ENCODE measurements at places on chromosomes 6 and 20. TPM values are rescaled to one million over a fixed set of nuclear protein-coding genes. Genes with fewer than 3 reads are reported as not detected.

- no peaks in the 10 kb centered on the region for H3K27me3 ChIP-seq
- no peak overlapping the region for H3K4me3 ChIP-seq
- peaks cover 12% of the 10 kb centered on the region for H3K4me1 ChIP-seq
Observed at GRCh38 chr20:61385296-61385695, 133.2 kb downstream of the CDH4 start.

- DNase-seq: no peak
- no peak overlapping the region for H3K4me3 ChIP-seq
- H3K27ac ChIP-seq: no peak overlapping the region
- H3K4me1 ChIP-seq: no peaks in the 10 kb centered on the region
Observed at GRCh38 chr20:6348908-6349307, 226.1 kb upstream of the FERMT1 start.

GRCh38 chr6:144314003-144314485, 28.9 kb downstream of the UTRN start:
- no peak for DNase-seq
- H3K4me3 ChIP-seq: no peak overlapping the region
- H3K27ac ChIP-seq: no peak overlapping the region

DNA sequence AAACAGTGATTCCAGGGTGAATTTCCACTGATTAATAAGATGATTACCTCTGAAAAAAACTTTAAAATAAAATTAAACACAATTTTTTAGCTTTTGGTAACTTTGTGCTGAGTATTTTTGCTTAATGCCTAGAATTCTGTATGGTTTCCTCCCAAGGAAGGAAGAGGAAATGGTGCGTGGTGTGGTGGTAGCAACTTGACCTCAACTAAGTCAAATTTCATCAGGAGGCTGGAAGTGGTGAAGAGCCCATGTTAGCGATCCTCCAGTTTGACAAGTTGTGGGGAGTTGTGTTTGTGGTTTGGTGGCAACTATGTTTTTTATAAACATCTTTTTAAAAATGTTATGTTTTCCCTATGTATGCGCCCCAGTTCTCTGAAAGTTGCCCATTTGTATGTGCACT, 5.0 kb upstream of the RTF2 start:
- H3K36me3 ChIP-seq: no peaks in the 10 kb centered on the region
- no peaks in the 10 kb centered on the region for H3K4me1 ChIP-seq
- H3K27ac ChIP-seq: no peak overlapping the region
- no peak for DNase-seq
- peaks cover 24% of the 10 kb centered on the region for H3K27me3 ChIP-seq

- no peak overlapping the region for H3K4me3 ChIP-seq
- H3K27me3 ChIP-seq: peaks cover 17% of the 10 kb centered on the region
- H3K36me3 ChIP-seq: no peaks in the 10 kb centered on the region
- no peak overlapping the region for H3K27ac ChIP-seq
- DNase-seq: no peak
- H3K4me1 ChIP-seq: no peaks in the 10 kb centered on the region
Observed at GRCh38 chr6:117050301-117050700, 173.3 kb downstream of the RFX6 start.

- no peaks in the 10 kb centered on the region for H3K36me3 ChIP-seq
- no peaks in the 10 kb centered on the region for H3K27me3 ChIP-seq
- H3K4me1 ChIP-seq: peaks cover 7% of the 10 kb centered on the region
- DNase-seq: no peak
- no peak overlapping the region for H3K27ac ChIP-seq
Observed at GRCh38 chr6:121451250-121451649, 15.8 kb downstream of the GJA1 start.

DNA sequence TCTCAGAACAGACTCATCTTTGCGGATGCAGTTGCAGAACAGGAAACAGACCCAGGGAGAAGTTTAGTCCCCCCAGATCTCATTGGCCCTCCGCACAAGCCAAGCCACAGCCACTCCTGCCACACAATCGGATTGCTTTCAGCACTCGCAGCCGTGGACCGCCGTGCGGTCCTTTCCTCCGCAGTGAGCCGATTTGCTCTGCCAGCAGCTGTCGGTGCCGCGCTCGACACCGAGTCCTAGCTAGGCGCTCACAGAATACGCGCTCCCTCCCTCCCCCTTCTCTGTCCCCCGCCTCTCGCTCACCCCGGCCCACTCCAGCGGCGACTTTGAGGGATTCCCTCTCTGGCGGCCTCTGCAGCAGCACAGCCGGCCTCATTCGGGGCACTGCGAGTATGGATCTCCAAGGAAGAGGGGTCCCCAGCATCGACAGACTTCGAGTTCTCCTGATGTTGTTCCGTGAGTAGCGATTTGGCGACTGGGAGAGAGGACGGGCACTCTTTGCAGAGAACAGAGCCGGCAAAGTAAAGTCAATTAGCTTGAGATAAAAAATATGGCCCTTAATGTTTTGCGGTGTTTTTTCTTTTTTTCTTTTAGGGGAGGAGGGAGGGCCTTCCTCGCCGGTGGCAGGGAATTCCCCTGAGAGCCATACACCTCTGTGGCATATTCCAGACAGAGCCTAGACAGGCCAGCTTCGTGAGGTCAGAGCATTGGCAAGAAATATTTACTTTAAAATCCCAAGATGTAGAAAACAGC, at the start of gene LAMP5:
Gene LAMP5 (plus strand): TSS at position 130 of the 753 bp plus-strand sequence. CDS start 263 bp downstream, at position 393.
- no peaks in the 10 kb centered on the region for H3K36me3 ChIP-seq
- no peak within 1 kb of the TSS for H3K27ac ChIP-seq
- H3K4me3 ChIP-seq: no peak within 1 kb of the TSS
- H3K27me3 ChIP-seq: no peaks in the 10 kb centered on the region
- no peaks in the 10 kb centered on the region for H3K4me1 ChIP-seq
- no peak for DNase-seq

GRCh38 chr6:122894791-122895190, 101.2 kb upstream of the CLVS2 start:
- H3K27ac ChIP-seq: no peak overlapping the region
- H3K4me3 ChIP-seq: no peak overlapping the region
- no peaks in the 10 kb centered on the region for H3K27me3 ChIP-seq

- no peak for DNase-seq
- no peak overlapping the region for H3K27ac ChIP-seq
- peaks cover 15% of the 10 kb centered on the region for H3K4me1 ChIP-seq
Observed at GRCh38 chr6:129183187-129183591, 300.3 kb downstream of the LAMA2 start.

DNA sequence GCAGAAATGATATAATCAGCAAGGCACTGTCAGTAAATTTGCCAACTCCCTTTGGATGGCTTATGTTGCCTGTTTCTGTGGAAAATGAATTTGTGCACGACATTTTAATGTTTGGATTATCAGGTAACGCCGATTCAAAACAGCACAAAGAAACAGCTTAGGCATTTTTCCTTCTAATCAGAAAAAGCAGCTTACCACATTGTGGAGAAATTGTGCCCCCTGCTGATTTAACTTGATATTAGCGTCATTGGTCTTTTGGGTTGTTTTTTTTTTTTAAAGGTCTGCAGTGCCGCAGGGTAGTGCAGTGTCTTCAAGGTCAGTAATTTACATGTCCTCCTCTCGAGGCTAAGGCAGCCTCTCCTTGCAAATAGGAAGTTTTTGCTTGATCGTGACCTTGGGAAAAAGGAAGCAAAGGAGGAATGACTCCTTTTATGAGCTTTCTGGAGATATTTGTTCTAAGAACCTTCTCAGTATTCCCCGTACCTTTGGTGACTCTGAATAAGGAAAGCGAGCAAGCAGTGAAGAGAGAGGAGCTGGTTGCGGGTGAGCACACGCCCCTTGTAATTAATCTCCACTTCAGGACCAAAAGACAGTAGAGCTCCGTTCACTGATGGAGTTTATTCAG, 79.1 kb downstream of the ELOVL4 start:
- no peak overlapping the region for H3K27ac ChIP-seq
- H3K27me3 ChIP-seq: no peaks in the 10 kb centered on the region
- H3K4me1 ChIP-seq: peaks cover 19% of the 10 kb centered on the region
- no peaks in the 10 kb centered on the region for H3K36me3 ChIP-seq
- H3K4me3 ChIP-seq: no peak overlapping the region

DNA sequence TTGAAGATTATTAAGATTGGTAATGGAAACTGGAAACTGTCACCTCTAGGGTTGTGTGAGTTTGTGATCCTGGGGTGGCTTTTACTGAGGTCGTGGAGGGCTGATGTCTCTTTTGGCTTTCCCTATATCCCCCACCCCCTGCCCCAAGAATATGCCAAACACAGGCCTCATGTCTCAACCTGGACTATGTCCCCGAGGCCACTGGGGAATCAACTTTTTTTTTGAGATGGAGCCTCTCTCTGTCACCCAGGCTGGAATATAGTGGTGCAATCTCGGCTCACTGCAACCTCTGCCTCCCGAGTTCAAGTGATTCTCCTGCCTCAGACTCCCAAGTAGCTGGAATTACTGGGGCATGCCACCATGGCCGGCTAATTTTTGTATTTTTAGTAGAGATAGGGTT, 83.3 kb upstream of the RALGAPA2 start:
- H3K27me3 ChIP-seq: no peaks in the 10 kb centered on the region
- H3K4me1 ChIP-seq: peaks cover 24% of the 10 kb centered on the region
- no peak for DNase-seq
- H3K4me3 ChIP-seq: no peak overlapping the region
- H3K27ac ChIP-seq: no peak overlapping the region

DNA sequence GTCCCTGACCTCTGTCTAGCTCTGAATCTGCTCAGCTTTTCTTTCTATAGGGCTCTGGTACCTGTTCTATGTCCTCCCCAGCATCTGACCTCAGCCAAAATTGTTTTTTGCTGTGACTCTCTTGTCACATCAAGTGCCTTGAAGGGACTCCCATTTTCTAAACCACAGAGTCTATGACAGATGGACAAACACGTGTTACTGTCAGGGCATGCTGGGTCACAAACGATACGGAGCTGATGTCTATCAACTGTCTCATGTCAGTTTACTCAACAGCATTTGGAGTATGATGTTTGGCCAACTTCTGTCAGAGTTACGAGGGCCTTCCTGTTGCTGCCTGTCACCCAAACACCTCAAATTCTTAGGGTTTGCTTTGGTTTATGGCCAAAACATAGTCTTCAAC, 20.5 kb downstream of the ID4 start:
- no peak overlapping the region for H3K4me3 ChIP-seq
- no peaks in the 10 kb centered on the region for H3K36me3 ChIP-seq
- H3K27me3 ChIP-seq: peaks cover 30% of the 10 kb centered on the region
- peak overlapping the region; percentile 59 for H3K27ac ChIP-seq
- H3K4me1 ChIP-seq: no peaks in the 10 kb centered on the region

GRCh38 chr6:105184921-105185320, 5.1 kb upstream of the POPDC3 start:
- DNase-seq: peak; percentile 37
- H3K4me1 ChIP-seq: peaks cover 5% of the 10 kb centered on the region
- no peaks in the 10 kb centered on the region for H3K27me3 ChIP-seq
- H3K27ac ChIP-seq: no peak overlapping the region
- no peak overlapping the region for H3K4me3 ChIP-seq

DNA sequence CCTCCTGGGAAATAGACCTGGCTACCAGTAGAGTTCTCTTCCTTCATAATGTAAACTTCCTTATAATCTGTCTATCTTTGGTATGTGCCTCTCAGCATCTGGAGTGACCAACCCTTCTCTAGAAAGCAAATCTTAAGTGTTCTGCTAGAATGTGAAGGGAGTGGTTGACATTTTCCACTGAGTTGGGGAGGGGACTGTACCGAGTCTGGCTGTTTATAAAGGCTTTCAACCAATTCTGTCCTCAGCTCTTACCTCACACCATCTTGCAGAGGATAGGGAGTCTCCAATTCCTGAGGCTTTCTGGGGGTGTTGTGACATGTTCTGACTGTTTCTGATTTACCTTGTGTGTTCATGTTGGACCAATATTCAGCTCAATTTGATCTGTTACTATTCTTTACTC, 39.6 kb downstream of the FAM217A start:
- DNase-seq: no peak
- H3K27ac ChIP-seq: no peak overlapping the region
- H3K27me3 ChIP-seq: no peaks in the 10 kb centered on the region
- H3K36me3 ChIP-seq: peaks cover 92% of the 10 kb centered on the region

- no peak overlapping the region for H3K4me3 ChIP-seq
- DNase-seq: no peak
- H3K27me3 ChIP-seq: peaks cover 56% of the 10 kb centered on the region
- H3K4me1 ChIP-seq: peaks cover 17% of the 10 kb centered on the region
- no peaks in the 10 kb centered on the region for H3K36me3 ChIP-seq
Observed at GRCh38 chr20:48154040-48154765, 368.9 kb upstream of the SULF2 start.

DNA sequence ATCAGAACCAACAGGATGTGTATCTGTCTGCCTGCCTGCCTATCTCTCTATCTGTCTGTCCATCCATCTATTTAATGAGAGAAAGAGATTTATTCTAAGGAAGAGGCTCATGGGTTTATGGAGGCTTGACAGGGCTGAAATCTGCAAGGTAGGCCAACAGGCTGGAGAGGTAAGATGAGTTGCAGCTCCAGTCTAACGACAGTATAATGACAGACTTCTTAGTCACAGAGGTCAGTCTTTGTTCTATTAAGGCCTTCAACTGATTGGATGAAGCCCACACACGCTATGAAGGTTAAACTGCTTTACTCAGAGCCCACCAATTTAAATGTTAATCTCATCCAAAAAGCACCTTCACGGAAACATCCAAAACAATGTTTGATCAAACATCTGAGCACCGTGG, 100.3 kb upstream of the ENPP5 start:
- no peak overlapping the region for H3K4me3 ChIP-seq
- no peaks in the 10 kb centered on the region for H3K4me1 ChIP-seq
- H3K36me3 ChIP-seq: no peaks in the 10 kb centered on the region
- no peak overlapping the region for H3K27ac ChIP-seq

- no peak overlapping the region for H3K27ac ChIP-seq
- no peak for DNase-seq
- H3K36me3 ChIP-seq: peaks cover 13% of the 10 kb centered on the region
- no peaks in the 10 kb centered on the region for H3K27me3 ChIP-seq
- H3K4me1 ChIP-seq: peaks cover 8% of the 10 kb centered on the region
Observed at GRCh38 chr6:16731478-16732051, 29.7 kb downstream of the ATXN1 start.

The BPIFB2 gene
- total RNA-seq: not detected

The COX4I2 gene
- not detected for total RNA-seq

The SNX21 gene
- 13.9 TPM for total RNA-seq

The RBPJL gene
- not detected for total RNA-seq

The SIGLEC1 gene
- total RNA-seq: not detected

The RFX6 gene
- not detected for total RNA-seq

The E2F3 gene
- total RNA-seq: 18.7 TPM

Measured in MCF 10A (cell line).